ENCODE measurements at places on chromosomes 2 and 18.

DNA sequence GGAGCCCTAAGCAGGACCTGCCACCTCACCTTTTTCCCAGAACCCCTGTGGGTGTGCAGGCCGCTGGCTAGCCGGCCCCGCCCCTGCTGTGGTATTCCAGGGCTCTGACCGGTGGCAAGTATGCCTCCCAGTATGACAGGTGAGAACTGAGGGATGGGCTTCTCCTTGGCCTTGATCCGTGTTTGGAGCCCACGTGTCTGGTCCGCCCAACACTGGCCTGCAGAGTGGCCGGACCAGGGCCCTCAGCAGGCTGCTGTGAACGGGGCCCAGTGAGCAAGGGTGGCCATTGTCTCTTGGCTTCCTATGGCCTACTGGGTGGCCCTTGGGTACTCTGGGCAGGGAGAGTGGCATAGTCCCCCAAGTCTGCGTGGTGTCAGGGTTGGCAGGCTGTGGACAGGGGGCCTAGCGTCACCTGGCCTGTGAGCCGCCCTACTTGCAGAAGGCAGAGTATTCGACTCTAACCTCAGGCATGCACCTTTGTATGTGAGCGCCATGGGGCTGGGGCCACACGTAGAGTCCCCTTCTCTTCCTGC is 1.8 kb downstream of the RNPEPL1 start:
- DNase-seq, result no peak

DNA sequence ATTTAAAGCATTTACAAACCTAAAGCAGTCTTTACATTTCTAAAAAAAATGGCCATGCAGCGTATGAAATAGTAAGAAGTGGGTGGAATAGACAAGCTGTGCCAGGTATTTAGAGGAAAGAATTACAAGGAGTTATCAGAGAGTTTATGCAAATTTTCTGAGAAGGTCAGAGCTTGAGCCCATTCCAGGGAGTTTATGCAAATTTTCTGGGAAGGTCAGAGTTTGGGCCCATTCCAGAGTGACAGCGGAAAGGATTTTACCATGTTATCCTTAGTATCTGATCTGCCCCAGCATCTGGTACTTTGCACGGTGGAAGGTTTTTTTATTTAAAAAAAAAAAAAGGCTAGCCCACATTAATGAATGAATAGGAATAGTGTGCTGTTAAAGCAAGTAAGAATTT is 1.4 kb upstream of the DOK6 start:
- DNase-seq, result no peak

DNA sequence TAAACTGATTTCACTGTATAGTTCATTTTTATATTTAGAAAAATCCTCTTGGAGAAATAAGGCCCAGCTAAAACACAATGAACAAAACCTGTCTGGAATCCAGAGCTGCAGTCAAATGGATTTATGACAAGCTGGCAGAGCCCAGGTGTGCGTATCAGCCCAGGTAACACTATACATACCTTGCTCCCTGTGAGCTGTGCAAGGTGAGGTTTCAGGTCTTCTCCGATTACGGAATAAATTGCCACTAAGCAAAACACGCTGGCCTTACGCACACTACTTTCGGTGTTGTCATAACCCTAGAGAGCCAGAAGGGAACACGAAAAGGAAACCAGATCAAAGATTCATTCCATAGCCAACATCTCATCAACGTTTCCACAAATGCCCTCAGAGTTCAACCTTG is 61.9 kb upstream of the TFCP2L1 start:
- DNase-seq, result no peak

GRCh38 chr2:96329456-96329855 is 4.3 kb downstream of the ITPRIPL1 start:
- no peak for DNase-seq

- no peak for DNase-seq
These were observed 311.0 kb upstream of the FAM98A start for GRCh38 chr2:33909945-33910695.
